Kidney (tissue), 22 donors: ENCODE measurements at places on chromosomes 7 and 10. TPM values are rescaled to one million over a fixed set of nuclear protein-coding genes. Genes with fewer than 3 reads are reported as not detected.

DNA sequence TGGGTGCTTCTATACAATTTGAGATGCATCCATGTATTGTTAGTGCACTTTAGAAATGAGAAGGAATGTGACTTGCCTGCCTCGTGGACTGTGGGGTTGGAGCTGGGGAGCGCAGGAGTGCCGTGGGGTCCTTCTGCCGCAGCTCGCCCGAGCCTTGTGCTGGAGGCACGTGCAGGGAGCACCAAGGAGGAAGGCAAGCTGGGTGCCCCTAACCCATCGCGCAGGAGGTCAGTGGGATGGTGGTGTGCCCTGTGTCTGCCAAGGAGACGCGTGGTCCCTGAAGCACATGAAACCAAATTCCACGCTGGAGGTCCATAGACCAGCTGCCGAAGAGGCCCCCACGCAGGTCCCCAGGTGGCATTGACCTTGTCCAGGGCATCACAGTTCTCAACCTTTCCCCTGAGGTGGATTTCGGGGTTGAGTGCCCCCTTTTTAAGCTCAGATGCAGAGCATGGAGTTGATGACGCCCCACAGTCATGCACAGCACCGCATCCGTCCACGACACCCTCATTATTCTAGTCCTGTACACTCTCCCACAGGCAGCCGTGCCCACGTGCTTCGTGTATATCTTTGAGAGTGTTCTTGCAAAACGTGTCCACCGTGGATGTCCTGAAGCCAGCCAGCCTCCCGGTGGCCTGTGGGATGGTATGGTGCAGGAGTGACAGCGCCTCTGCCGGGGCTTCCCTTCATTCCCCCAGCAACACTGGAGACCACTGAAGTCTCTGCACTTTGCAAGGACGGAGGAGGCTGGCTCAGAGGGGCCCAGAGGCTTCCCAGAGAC lies 35.5 kb downstream of the FKBP6 start:
- DNase-seq = no peak

DNA sequence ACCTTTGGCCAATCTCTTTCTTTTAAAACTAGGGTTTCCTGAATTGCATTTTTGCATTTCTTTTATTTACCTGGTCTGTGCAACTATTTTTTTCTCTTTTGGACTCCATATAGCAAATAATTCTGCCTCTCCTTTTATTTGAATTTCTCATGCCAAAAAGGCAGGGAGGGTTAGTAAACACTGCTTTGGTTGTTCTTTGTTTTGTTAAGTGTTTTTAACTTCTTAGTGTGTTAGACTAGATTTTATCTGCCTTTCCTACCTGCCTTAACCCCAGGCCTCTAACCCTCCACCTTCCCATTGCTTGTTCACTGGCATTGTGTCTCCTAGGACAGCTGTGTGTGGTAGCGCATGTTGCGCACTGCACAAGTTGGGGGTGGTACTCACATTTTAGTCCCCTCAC lies 18.1 kb downstream of the ZMIZ1 start:
- no peak for DNase-seq

- no peak for DNase-seq
Observed at GRCh38 chr10:30885423-30885822, 146.2 kb downstream of the ZNF438 start.

GRCh38 chr7:78434281-78434680 lies 635.7 kb downstream of the PHTF2 start:
- DNase-seq = no peak

DNA sequence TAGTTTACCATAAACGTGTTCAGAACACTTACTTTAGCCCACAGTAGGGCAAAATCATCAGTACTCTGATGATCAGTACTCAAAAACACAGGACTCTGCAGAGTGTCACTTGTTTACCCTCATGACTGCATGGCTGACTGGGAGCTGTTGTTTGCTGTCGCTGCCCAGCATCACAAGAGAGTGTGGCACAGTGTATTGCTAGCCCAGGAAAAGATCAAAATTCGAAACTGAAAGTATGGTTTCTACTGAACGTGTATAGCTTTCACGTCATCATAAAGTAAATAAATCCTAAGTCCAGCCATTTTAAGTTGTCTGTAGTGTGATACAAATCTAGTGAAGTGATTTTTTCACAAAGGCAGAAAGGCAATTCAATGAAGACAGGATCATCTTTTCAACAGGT lies 184.6 kb downstream of the RAMP3 start:
- no peak for DNase-seq

GRCh38 chr10:71471957-71472365 lies 75.2 kb downstream of the CDH23 start:
- DNase-seq = no peak

DNA sequence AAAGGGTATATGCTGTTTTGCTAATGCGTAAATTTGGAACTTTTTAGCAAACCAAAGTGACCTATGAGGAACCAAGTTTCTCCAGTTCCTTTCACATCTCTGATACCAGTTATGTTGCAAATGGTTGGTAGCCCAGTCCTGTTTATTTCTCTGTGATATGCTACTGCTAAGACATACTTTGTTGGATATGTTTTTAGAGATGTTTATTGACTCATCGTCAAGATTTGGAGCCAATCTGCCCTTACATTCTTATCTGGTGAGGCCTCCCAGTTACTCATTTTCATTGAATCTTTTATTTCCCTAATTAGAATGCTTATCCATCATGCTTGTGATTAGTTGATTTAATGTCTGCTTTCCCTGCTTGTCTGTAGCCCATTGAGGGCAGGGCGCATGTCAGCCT lies 58.9 kb downstream of the LRGUK start:
- DNase-seq = no peak

DNA sequence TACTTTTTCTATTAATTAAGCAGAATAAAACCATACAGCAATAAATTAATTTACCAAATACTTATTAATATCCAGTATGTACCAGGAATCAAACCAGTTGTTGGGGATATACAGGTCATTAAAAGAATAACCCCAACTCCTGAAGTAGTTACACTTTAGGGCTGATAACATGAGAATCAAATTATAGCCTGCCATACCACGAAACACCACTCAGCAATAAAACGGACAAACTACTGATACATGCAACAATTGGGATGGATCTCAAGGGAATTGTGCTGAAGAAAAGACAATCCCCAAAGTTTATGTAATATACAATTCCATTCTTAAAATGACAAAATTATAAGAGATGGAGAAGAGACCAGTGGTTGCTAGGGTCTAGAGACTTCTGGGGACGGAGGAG lies 22.7 kb downstream of the MCMBP start:
- DNase-seq = no peak

DNA sequence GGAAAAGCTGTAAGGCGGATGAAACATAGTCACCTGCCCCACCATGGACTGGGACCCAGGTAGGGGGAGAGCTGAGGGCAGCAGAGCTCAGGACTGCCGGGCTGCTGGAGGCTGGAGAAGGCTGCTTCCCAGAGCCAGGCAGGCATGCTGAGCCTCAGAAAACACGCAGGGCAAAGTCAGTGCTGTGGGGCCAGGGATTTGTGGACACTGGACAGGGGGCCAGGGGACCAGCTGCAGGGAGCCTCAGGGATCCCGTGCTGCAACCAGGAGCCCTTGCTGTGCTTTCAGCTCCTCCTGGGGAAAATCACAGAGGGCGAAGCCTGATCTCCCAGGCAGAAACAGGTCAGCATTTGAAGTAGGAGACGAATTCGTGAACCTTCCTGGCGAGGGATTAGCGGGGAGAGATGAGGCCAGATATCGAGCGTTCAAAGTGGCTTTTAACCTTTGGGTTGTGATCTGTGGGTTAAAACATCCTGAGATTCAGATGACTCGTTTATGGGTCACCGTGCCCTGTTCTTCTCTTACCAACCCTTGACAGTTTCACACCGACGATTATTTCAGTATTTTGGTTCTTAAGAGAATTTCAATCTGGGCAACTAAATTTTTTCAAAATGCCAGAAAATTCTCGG lies 85.6 kb upstream of the SHH start:
- DNase-seq = no peak

GRCh38 chr10:23343591-23344240 lies 881 bp downstream of the C10orf67 start:
- DNase-seq = peak; percentile 91

GRCh38 chr7:117562759-117563158 lies 82.9 kb downstream of the CFTR start:
- DNase-seq = no peak

DNA sequence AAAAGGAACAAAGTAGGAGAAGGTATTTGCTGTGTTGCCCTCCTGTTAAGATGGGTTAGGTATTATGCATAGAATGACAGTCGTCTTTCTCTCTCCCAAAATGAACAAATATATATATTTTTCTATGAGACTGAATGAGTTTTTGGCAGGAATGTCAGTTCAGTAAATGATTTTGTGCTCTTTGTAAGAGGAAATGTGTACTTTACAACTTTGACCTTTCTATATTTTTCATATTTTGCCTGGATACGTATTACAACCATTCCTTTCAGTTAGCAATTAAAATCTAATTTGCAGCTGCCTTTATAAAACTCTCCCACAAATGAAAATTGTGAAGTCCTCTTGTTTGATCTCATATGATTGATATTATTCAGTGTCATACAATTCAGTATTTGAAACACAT lies 336.6 kb upstream of the MEOX2 start:
- no peak for DNase-seq

- DNase-seq = no peak
Observed at GRCh38 chr7:73342645-73343044, 14.7 kb downstream of the FKBP6 start.

- DNase-seq = no peak
Observed at GRCh38 chr10:22097696-22098095, 94.2 kb upstream of the DNAJC1 start.

GRCh38 chr10:100751211-100751933 lies 6.0 kb downstream of the PAX2 start:
- DNase-seq = no peak

DNA sequence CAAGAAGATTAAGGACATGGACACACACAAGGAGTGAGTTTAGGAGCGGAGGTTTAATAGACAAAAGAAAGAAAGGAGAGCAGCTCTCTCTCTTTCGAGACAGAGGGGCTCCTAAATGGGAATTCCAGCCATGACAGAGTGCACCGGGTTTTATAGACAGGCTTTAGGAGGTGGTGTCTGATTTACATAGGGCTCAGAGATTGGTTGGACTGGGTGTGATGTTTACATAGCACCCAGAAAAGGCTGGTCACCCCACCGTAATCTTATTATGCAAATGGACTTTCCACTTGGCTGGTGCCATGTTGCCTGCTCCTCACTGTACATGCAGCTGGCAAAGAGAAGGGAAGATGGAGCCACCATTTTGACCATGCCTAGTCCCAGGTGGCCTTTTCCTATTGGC lies 28.4 kb upstream of the MRC1 start:
- DNase-seq = no peak

DNA sequence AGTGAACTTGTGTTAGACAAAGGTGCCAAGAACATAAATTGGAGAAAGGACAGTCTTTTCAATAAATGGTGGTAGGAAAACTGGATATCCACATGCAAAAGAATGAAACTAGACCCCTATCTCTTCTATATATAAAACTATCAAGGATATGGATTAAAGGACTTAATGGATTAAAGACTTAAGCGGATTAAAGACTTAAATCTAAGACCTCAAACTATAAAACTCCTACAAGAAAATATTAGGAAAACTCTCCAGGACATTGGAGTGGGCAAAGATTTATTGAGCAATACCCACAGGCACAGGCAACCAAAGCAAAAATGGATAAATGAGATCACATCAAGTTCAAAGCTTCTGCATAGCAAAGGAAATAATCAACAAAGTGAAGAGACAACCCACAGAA lies 242.9 kb upstream of the MEOX2 start:
- DNase-seq = no peak

DNA sequence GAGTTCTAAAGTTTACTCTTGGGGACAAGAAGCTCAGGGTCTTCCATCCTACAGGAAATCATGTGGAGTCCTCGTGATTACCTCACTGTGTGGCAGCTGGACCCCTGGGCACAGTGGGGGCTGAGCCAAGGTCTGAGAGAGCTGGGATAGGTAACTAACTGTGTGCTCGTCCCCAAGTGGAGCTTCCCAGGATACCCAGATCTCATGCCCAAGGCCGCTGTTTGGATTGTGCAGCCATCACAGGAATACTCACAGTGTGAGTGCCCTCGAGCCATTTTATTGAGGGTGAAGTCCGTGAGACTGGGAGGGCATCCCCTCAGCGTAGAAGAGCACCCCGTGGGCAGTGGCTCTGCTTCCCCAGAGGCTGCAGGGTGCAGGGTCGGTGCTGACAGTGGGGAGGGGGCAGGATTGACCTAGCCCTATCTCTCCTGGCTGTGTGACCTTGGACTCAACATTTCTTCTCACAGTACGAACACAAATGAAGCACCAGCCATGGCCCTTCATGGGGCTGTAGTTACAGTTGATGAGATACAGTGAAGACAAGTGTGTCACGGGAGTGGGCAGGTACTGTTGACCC lies 69.6 kb upstream of the LEP start:
- DNase-seq = no peak

- no peak for DNase-seq
Observed at GRCh38 chr7:157685430-157686284, 348.9 kb downstream of the DNAJB6 start.

- no peak for DNase-seq
Observed at GRCh38 chr7:121410829-121411596, 14.9 kb upstream of the FAM3C start.

GRCh38 chr7:93145354-93145753 lies 2.8 kb downstream of the SAMD9L start:
- DNase-seq = no peak

- DNase-seq = no peak
Observed at GRCh38 chr10:93715345-93715744, 13.0 kb upstream of the FRA10AC1 start.

GRCh38 chr10:123942114-123942861 lies 50.7 kb upstream of the CPXM2 start:
- no peak for DNase-seq

- DNase-seq = peak; percentile 2
Observed at GRCh38 chr7:1659696-1660095, 10.4 kb upstream of the ELFN1 start.

- DNase-seq = no peak
Observed at GRCh38 chr7:30476459-30477145, 2.0 kb downstream of the NOD1 start.

Gene IL15RA
- total RNA-seq = 13.9 TPM

Gene ADAM12
- total RNA-seq = 3.3 TPM

Gene LIPM
- total RNA-seq = not detected

Gene ASIC3
- 1.9 TPM for total RNA-seq

Gene CCL24
- total RNA-seq = not detected

Gene CAMK2B
- total RNA-seq = 1.1 TPM

Gene LEP
- not detected for total RNA-seq

Gene CALML5
- total RNA-seq = not detected

Gene HOXA6
- total RNA-seq = 22.0 TPM

Gene GARIN1A
- total RNA-seq = 2.5 TPM

Gene ICA1
- total RNA-seq = 41.8 TPM

Gene ADCY1
- 3.7 TPM for total RNA-seq

Gene MICALL2
- total RNA-seq = 53.4 TPM

Gene HYAL4
- total RNA-seq = not detected

Gene OR2A5
- total RNA-seq = not detected

Gene FOXI2
- 1.1 TPM for total RNA-seq

Gene STAG3
- total RNA-seq = 3.7 TPM
